ENCODE measurements at places on chromosomes 3 and 15.

DNA sequence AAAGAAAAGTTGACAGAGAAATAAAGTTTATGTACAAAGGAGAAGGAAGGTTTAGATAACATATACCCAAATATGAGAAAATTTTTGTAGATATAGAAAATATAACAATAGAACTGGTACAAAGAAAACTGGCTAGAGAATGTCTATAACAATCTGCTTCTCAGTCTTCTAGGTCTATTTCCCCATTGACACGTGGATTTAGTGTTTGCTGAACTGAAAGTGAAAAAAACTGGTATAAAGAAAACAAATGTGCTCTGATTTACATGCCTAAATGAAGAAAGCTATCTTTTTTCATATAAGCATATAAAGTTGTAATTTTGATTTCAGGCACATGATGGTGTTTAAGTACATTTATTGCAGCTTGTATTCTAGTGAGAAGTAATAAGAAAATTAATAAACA is 9.8 kb downstream of the KCNMB2 start:
- DNase-seq, result no peak

GRCh38 chr3:45064512-45065372 is 38.6 kb downstream of the CLEC3B start:
- no peak for DNase-seq

GRCh38 chr15:89627256-89627970 is 27.9 kb downstream of the KIF7 start:
- peak; percentile 11 for DNase-seq

GRCh38 chr15:52013151-52013791 is 5.7 kb upstream of the MAPK6 start:
- no peak for DNase-seq

DNA sequence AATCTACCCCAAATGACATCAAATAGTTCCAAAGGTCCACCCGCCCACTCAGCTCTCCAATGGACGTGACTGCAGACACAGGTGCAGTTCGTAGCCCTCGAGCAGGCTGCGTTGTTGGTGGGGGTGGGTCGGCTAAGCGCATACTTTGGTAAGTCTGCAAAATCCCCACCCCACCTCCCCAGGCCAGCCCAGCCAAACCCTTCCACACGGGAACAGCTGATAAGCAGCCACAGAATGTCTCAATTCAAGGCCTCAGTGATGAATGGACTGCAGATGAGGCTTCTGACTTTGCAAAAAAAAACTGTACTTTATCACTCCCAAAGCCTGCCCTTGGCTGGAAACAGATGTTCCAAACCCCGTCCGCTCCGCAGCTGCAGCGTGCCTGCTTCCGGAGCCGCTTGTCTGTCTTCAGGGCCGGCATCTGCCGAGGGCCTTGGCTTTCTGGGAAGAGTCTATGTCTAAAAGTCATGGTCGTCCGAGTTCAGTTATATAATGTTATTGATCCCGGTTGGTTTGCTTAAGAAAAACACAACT is 38.2 kb downstream of the PCSK6 start:
- DNase-seq, result no peak

- DNase-seq, result no peak
These were observed 46.0 kb downstream of the TEX9 start for GRCh38 chr15:56411122-56411749.

GRCh38 chr3:132624790-132625189 is 27.7 kb downstream of the ACKR4 start:
- DNase-seq, result no peak

GRCh38 chr3:8500319-8500988 is 1.2 kb upstream of the LMCD1 start:
- DNase-seq, result no peak

DNA sequence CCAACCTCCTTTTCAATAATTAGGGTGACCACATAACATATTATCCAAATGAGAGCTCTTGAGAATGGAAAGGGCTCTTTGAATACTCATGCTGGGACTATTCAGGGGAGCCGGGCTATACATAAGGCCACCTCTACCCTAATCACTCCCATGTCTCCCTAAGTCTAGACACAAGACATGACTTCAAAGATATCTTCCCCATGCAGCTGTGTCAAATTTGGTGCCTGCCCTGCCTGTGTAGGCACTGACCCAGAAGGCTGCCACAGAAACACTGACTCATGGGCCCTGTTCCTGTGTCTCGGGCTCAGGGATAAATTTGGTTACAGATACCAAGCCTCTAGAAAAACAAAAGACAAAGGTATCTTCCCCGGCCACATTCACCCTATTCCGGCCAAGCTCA is 70.3 kb downstream of the MYLK start:
- DNase-seq, result no peak

GRCh38 chr15:59885832-59886231 is 118.3 kb upstream of the FOXB1 start:
- DNase-seq, result peak; percentile 39

GRCh38 chr3:106616556-106616955 is 747.7 kb upstream of the CBLB start:
- no peak for DNase-seq

DNA sequence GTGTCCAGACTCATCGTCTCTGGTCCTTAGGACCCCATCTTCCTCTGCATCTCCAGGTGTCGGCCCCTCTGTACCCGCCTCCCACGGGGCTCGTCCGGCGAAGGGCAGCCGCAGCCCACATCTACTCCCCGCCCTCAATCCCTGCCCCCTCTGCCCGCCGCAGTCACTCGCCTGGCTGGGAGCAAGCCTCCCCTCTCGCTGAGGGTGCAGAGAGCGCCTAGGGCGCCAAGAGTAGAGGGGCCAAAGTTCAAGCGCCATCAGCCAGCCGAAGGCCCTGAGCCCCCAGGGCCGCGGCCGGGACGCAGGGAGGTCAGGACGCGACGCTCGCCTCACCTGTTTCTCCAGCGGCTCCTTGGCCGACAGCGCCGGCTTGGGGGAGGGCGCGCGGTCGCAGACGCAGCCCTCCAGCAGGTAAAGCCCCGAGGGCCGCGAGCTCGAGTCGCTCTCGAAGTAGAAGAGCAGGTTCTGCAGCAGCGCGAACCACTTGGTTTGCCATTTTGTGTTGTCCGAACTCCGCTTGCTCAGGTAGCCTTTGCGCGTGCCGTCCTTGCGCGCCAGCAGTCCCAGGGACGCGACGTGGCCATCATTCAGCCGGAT is 592 bp downstream of the RASGRF1 start:
- DNase-seq, result no peak

- no peak for DNase-seq
These were observed 532.8 kb downstream of the PLOD2 start for GRCh38 chr3:145628211-145628610.

- DNase-seq, result no peak
These were observed 2.6 kb downstream of the SLC15A2 start for GRCh38 chr3:121896823-121897222.

DNA sequence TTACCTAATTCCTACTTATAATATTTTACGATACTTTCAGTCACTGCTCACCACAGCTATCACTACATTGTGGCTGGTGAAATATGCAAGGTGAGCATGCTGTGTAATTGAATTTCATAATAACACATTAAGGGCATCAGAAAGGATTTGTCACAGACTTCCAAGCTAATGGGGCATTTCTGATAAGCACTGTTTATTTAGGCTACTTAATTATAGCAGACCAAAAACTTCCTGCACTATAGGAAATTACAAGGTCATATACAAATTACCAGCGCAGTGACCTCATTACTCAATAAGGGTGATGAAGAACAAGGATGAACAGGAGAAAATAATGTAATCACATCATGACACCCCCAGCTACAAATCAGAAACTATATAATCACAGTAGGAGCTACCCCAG is 88.6 kb upstream of the FAM3D start:
- DNase-seq, result no peak

GRCh38 chr15:92869263-92869940 is 30.7 kb upstream of the CHD2 start:
- DNase-seq, result no peak

DNA sequence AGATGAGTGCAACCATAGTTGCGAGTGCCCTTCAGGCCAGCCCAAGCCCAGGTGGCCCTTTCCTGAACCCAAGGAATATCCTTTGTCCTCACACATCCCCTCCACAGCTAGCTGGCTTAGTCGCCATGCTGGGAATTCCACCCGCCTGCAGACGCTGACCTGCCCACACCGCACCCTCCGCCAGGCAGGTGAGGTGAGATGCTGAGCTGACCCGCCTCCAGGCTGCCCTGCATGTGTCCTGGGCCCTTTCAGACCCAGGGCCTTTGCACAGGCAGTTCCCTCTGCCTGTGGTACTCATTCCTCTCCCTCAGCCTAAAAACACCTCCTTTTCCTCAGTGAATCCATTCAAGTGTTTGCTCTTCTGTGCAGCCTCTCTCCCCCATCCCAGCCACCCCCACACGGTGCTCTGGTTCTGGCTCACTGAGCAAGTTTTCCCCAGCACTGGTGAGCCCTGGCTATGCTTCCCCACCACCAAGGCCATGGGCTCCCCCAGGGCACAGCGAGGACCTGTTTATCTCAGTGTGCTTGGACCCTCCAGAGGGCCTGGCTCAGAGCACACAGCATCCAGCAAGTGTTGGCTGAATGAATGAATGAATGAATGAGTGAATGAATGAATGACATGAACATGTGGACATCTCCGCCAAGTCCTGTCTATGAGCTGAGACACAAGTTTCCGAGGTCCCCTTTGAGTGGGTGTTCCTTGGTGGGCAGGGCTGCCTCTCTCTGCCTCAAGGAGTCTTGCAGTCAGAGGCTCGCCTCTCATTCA is 33.0 kb upstream of the LINGO1 start:
- no peak for DNase-seq

DNA sequence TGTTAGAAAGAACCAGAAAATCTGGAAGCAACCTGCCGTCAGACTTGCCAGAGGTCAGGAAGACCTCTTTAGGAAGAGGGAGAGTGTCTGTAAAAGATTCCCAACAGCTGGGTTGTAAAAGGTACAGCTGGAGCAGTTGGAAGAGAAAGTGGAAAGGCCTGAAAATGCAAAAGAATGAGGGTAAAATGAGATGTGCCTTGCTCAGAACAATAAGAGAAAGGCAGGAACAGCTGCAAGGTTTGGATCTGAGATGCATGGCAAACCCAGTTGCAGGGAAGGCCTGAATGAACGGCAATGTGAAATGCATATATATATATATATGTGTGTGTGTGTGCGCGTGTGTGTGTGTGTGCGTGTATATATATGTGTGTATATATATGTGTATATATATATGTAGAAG is 88.1 kb downstream of the ZIC1 start:
- DNase-seq, result no peak

DNA sequence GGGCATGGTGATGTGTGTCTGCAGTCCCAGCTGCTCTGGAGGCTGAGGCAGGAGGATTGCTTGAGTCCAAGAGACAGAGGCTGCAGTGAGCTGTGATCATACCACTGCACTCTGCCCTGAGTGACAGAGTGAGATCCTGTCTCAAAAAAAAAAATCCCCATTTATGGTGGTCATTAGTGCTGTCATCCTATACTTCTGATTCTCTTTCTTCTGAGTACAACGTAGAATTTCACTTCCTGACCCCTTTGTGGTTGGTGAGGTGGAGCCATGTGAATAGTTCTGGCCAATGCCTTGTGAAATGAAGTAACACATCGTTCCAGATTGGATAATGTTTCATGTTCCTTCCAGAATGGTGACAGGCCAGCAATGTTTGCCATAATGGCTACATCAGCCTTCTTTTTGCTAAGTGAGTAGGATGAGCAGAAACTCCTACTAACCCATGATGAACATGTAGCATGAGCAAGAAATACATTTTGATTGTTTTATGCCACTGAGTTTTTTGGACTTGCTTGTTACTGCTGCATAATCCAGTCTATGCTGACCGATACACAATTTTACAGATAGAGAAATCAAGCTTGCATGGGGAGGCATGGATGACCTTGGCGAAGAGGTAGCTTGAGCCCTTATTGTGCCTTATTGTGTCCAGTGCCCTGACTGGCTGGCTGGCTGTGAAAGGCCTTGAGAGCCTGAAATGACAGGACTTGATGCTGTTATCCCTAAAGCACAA is 30.9 kb upstream of the TLE3 start:
- DNase-seq, result no peak

DNA sequence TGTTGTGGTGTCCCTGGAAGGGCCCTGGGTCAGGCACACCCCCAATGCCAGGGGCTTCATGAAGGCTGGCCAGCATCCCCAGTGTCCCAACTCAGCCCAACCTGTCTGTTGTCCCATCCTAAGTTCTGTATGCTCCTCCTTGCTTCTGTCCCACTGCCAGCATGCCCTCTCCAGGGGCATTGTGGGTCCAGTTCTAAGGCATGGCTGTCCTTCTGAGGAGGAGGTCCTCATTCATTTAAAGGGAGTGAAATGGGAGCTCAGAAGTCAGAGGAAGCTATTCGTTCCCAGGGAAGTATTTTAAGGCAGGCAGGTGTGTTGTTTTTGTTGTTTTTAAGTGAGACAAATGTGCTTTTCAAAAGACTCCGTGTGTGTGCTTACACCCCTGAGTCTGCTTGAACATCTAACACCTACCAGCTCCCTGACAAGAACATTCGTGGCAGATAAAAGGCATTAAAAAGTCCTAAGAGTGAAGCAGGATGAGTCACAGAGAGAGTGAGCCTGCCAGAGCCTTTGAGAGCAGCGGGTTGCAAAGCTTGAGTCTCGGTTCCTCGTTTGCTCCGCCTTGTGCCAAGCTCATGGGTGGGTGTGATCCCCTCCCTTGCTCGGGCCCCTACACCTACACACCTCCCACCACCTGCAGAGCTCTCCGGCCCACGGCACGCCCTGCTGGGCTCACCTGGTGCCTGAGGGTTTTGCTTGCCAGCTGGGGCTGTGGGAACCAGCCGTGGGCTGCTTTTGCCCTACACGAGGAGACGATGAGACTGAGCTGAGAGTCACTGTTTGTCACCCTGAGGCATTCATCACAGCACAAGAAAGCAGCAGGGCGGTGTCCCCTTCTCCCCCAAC is 183.4 kb upstream of the TOPAZ1 start:
- DNase-seq, result no peak

DNA sequence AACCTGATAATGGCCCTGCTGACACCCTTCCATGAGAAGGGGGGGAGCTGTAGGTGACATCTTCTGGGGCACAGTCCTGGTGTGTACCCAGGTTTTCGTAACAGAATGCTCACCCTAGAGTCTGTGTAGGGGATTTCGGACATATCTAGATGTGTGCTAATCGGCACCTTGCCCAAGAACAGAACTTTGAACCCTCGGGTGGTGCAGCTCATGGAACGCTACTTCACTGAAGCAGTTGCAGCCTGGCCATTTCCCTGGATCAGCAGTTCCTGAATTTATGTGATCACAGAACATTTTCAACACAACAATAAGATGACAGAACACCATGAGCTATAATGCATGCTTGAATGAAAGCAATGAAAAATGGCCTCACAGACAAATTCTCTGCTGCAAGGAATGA is 57.5 kb upstream of the MUC13 start:
- no peak for DNase-seq

- DNase-seq, result no peak
These were observed 123.7 kb downstream of the ASB7 start for GRCh38 chr15:100726070-100726420.

- no peak for DNase-seq
These were observed 267.0 kb downstream of the ZMAT3 start for GRCh38 chr3:178804606-178805005.

- peak; percentile 27 for DNase-seq
These were observed 11.7 kb downstream of the PXYLP1 start for GRCh38 chr3:141243271-141243707.

GRCh38 chr3:182947888-182948287 is 32.5 kb downstream of the DCUN1D1 start:
- peak; percentile 7 for DNase-seq
